ENCODE measurements at places on chromosomes 5 and 9.

- no peak for DNase-seq
Observed at GRCh38 chr9:129455151-129455995, 165.5 kb downstream of the C9orf50 start.

DNA sequence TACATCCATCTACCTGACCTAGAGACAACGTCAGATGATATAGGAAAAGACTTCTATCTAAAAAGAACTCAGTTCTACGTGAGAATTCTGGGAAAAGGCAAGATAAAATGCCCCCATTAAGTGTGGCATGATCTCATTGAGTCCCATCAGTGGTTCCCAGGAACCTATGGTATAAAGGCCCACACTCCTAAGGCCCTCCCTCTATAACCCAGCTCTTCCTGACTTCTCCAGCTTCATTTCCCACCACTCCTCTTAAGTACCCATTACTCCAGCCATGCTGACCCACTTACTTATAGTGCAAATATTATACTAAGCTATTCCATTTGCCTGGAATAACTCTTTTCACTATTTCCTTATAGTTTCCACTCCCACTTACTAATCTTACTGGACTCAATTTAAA, 95.4 kb upstream of the NR5A1 start:
- no peak for DNase-seq

DNA sequence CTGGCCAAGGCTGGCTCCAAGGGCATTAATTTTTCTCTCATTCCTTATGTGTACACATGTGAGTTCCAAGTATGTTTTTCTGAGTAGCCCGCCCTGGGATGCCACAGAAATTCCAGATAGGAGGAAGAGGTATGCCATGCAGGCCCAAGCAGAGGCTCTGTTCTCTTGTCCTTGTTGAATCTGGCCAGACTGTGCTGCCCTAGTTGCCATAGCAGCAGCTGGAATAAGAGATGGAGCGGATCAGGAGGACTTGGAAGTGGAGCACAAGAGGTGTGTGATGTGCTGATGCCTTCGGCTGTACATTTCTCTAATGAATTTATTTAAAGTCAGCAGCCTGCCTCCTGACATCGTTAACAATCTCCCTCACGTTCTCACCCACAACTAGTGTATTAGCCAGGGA, 235.6 kb upstream of the RPS23 start:
- DNase-seq: no peak

DNA sequence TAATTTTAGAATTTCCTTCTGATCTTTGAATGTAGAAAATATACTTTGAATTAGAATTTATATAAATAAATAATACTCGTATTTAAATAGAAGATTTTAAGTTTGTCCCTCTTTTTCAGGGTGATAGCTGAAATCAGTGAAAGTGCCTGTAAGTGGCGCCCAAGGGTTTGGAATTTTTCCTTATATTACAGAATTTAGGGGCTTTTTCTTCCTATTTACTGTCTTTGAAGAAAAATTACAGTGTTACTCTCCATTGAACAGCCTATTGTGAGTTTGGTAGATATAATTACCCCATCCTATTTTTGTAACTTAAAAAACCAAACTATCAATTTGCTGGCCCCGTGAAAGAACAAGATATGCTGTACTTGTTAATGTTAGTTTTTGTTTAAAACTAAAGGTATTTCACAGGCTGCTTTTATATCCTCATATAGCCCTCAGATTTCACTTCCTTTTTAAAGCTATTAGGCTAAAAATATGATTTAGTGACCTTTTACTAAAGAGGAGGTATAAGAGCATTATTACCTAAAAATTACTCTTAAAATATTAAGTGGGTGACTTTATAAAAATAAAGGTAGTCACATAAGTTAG, 3.2 kb downstream of the MAP3K1 start:
- no peak for DNase-seq

- DNase-seq: no peak
Observed at GRCh38 chr5:66769839-66770617, 173.8 kb downstream of the MAST4 start.

DNA sequence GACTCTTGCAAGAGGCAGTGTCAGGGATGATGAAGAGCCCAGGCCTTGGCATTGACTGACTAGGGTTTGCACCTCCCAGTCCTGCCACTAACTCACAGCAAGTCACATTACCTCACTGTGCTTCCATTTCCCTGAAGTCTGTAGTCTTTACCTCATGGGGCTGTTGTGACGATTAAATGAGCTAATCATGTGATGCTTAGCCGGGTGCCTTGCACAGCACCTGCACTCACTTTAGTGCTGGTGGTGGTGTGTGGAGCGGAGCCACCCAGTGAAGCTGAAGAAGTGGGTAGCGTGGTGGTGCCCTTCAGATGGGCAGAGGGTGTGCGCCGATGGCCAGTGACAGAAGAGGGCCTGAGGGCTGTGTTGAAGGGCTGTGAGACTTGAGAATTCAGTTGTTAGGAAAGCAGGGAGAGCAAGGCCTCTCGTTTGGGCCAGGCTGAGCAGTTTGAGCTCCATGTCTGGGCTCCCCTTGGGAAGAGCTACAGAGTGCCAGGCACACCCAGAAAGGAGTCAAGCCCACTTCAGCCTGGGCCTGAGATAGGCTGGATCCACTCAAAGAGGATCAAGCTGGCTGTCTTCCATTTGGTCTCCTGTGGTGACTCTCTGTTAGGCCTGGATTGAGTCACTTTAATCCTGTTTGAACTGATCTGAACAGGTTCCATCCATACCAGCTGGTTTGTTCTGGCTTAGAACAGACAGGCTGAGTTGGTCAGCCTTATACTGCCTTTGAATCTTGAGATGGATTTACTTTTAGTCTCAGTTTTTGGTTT, 42.5 kb downstream of the RALGPS1 start:
- DNase-seq: peak; percentile 31

DNA sequence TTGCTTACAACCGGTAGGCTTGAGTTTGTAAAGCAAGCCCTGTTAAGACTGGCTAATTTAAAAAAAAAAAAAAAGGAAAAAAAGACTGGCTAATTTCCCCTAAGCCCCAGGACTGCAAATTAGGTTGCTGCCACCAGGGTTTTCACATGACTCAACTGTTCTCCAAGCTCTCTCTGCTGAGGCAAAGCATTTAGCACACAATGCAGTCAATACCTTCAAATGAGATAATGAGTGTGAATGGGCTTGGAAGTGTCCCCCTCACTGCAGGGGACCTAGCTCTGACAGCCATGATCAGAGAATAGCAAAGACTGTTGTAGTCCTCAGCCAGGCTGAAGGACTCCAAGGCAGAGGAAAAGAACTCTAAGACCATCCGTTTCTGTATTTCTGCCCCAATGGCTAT, 42.8 kb upstream of the ZSWIM6 start:
- no peak for DNase-seq

GRCh38 chr9:89888677-89889076, 283.9 kb downstream of the GADD45G start:
- no peak for DNase-seq

- DNase-seq: no peak
Observed at GRCh38 chr9:112043423-112043822, 131.7 kb downstream of the SUSD1 start.

GRCh38 chr5:95471942-95472341, 80.8 kb downstream of the FAM81B start:
- DNase-seq: peak; percentile 8

DNA sequence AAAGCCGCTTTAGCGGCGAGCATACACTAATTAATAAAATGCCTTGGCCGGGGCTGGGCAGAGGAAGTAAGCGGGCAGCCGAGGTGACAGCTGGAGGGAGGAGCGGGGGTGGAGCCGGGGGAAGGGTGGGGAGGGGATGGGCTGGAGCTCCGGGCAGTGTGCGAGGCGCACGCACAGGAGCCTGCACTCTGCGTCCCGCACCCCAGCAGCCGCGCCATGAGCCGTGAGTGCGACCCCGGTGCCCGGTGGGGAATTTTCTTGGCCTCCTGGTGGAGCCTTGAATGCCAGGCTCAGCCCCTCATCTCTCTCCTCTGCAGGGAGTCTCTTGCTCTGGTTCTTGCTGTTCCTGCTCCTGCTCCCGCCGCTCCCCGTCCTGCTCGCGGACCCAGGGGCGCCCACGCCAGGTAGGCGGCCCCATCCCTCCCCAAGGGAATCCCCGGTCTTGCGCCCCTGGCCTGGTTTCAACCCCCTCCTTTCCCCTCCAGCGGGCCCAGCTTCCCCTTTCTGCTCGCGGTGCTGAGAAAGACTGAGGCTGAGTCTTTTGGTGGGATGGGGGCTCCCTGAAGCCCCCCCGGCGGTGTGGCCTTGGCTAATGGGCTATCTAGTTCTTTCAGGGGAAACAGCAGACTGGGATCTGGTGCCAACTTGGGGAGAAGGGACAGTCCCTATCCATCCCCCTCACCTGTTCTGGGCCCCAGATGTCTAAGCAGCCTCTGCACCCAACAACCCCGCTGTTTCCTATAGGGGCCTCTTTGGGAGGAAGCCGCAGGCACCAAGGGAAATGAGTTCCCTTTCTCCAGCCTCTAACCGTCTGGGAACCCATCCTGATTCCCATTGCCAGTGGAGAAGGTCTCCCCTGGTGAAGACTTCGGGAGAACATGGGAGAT, at the start of gene PTGS1:
Gene PTGS1, plus strand, starts transcription at position 156 of the 887 bp plus-strand sequence. Its CDS starts 61 bp downstream, at position 217.
- DNase-seq: no peak

DNA sequence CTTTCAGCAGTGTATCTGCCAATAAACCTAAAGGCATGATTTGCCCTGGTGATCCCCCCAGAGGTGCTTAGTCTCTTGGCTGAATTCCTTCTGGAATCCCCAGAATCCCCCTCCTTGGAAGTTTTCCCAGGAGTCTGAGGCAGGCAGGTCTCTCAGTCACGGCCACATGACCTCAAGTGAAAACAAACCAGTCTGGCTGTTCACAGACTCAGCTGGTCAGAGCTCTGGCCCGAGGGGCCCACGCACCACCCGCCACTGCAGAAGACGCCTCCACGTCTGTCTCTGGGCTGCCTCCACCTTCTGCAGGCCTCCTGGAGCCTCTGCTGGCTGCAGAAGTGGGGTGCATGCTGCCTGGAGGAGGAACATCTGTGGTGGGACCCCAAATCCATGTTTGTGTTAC, 52.5 kb downstream of the HRH2 start:
- DNase-seq: no peak

GRCh38 chr5:74966141-74967026, 86.0 kb downstream of the GCNT4 start:
- DNase-seq: no peak

DNA sequence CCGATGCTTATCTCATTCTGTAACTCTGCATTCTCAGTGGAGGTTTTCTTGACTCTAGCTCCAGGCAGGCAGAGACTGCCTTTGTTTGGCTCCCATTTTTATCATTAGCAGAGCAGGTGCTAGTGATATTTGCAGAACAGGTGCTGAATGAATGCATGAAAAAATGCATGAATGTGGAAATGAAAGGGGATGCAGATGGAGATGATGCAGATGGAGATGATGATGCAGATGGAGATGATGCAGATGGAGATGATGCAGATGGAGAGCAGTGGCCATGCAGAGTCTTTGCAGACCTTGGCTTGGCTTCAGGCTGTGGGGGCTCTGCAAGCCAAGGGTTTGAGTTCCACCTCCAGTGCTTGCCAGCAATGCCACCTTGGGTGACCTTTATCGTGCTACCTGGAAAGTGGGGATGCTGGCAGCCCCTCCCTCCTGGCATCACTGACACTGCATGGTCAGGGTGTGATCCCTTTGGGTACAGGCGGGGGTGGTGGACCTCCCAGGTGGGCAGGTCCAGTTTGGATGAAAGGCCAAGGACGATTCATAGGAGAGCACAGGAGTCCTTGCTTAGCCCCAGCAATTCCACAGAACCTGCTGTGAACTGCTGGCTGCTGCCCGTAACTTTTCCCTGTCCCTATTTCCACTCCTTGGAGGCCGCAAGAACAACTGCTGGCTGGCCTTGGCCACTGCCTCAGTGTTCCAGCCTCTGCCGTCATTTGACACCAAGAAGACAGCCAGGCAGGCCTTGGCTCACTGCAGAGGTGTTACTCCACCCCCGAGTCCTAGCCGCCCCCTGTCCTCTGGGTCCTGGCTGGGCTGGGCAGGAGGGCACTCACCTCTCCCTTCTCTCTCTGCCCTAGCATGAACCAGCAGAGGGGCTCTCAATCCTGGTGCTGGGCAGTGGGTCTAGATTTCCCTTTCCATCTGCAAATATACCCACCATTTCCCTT, 33.0 kb downstream of the ERGIC1 start:
- no peak for DNase-seq

GRCh38 chr5:127229185-127229889, 61.3 kb upstream of the MEGF10 start:
- DNase-seq: no peak

GRCh38 chr9:94920420-94921091, 194.1 kb downstream of the AOPEP start:
- peak; percentile 92 for DNase-seq

All from fibroblast of skin of left quadriceps (primary cell).